Glomerular endothelial cell (primary cell): ENCODE measurements at places on chromosomes 4 and X. TPM values are rescaled to one million over a fixed set of nuclear protein-coding genes. Genes with fewer than 3 reads are reported as not detected.

ALAS2 gene
- not detected in 2 replicates for total RNA-seq

DMRTC1B gene
- total RNA-seq: not detected in 2 replicates

DYNLT3 gene
- 28.4 and 29.0 TPM in 2 replicates for total RNA-seq

P2RY10 gene
- total RNA-seq: not detected in 2 replicates

FGB gene
- total RNA-seq: not detected in 2 replicates

HERC5 gene
- total RNA-seq: 1.7 and 5.0 TPM in 2 replicates

PHF8 gene
- total RNA-seq: 15.4 and 19.7 TPM in 2 replicates

JAKMIP1 gene
- total RNA-seq: not detected in 2 replicates

GAGE12F gene
- total RNA-seq: not detected in 2 replicates

ZDHHC9 gene
- 42.5 TPM in 2 replicates for total RNA-seq

PAPSS1 gene
- total RNA-seq: 36.1 and 46.3 TPM in 2 replicates

DKK2 gene
- total RNA-seq: 0.06 and 0.29 TPM in 2 replicates

SPANXN4 gene
- not detected in 2 replicates for total RNA-seq

PAK3 gene
- 0.53 and 1.3 TPM in 2 replicates for total RNA-seq

DUSP21 gene
- not detected in 2 replicates for total RNA-seq

TEX13C gene
- not detected in 2 replicates for total RNA-seq

MGARP gene
- total RNA-seq: 0.10 and 3.4 TPM in 2 replicates

SERTM2 gene
- total RNA-seq: not detected in 2 replicates
